ENCODE measurements at places on chromosomes 7 and 10.

DNA sequence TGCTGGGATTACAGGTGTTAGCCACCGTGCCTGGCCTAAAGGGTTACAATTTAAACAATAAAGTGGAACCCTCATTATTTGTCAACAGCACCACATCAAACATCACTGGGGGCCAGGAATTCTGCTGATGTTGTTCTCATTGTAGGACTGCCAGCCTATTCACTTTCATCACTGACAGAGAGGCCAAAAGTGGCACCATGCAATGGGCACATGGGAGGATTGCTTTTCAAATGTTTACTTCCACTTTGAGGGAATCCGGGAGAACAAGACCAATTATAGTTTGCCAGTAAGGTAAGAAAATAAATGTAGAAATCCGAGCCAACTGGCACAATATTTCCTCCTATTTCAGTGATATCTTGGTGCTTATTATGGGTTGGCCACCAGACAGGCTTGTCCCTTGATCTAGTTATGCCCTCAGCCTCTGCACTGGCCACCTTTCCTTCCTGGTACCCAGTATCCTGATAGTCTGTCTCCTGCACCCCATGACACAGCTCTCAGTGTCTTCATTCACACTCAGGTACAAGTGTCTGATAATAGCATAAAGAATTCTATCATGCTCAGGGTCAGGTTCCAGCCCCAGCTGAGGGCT is 82.6 kb downstream of the ANLN start:
- DNase-seq, result no peak

DNA sequence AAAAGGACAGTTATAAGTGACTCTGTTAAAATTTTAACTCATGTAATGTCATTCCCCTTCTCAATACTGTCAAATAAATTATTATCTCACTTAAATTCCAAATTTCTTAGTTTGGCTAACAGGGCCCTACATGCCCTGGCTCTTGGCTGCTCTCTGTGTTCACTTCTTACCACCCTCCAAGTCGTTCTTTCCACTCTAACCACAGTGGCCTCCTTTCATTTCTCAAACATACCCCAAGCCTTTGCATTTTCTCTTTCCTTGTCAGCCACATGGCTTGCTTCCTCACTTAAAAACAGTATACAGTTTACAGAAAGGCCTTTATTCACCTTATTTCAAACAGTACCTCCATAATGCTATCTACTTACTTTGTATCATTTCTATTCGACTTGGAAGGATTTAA is 737.1 kb upstream of the ZWINT start:
- no peak for DNase-seq

- no peak for DNase-seq
Measured at GRCh38 chr7:132263151-132263550, 313.1 kb downstream of the PLXNA4 start.

DNA sequence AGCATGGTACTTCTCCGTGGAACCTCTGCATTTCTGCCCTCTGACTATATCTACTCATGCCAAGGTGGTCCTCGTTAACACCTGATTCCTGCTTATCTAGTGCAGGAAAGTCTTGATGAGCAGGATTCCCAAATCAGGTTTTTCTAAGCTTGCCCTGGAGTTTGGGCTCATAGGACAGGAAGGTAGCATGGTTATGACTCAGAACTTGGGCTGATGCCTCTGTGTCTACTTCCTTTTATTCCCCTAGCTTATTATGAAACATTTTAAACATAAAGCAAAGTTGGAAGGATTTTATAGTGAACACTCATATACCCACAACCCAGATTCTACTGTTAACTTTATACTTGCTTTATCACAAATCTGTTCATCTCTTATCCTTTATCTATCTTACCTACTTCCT is 5.6 kb downstream of the SUFU start:
- DNase-seq, result no peak

DNA sequence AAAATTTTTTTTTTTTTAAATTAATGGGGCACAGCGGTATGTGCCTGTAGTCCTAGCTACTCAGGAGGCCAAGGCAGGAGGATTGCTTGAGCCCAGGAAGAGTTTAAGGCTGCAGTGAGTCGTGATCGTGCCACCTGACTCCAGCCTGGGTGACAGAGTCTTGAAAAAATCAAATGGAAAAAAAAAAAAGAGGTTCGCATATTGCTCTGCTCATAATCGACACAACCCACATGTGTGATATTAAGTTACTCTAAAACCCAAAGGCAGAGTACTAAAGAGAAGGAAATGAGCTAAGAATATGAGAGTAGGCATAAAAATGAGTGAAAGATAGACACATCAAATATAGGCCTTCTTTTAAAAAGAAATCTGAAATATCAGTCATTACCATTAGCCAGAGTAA is 66.3 kb downstream of the IGF2BP3 start:
- DNase-seq, result no peak

DNA sequence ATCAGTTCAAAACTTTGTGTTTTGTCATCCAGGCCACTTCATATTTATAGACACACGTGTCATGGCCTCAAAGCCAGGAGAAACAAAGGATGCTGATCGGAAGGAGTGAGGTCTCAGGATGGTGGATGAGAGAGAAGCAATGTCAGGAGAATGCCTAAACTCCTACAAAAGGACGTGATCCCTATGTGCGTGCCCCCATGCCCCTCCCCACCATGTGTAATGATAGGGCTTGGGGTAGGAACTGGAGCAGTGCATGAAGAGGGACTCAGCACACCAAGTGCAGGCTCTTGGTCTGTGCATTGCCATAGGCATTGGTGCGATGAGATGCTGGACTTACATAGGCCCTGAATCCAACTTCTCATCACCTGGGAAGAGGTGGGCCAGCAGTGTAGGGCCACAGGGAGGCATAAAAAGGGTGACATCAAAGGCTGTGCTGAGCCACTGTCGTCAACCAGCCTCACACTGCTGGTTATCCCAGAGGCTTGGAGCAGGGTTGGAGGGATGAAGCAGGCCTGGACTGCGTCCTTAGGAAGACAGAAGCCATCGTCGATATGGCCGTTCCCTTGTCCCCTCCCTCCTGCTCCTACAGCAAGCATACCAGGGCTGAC is 46.9 kb upstream of the GDF10 start:
- DNase-seq, result no peak

DNA sequence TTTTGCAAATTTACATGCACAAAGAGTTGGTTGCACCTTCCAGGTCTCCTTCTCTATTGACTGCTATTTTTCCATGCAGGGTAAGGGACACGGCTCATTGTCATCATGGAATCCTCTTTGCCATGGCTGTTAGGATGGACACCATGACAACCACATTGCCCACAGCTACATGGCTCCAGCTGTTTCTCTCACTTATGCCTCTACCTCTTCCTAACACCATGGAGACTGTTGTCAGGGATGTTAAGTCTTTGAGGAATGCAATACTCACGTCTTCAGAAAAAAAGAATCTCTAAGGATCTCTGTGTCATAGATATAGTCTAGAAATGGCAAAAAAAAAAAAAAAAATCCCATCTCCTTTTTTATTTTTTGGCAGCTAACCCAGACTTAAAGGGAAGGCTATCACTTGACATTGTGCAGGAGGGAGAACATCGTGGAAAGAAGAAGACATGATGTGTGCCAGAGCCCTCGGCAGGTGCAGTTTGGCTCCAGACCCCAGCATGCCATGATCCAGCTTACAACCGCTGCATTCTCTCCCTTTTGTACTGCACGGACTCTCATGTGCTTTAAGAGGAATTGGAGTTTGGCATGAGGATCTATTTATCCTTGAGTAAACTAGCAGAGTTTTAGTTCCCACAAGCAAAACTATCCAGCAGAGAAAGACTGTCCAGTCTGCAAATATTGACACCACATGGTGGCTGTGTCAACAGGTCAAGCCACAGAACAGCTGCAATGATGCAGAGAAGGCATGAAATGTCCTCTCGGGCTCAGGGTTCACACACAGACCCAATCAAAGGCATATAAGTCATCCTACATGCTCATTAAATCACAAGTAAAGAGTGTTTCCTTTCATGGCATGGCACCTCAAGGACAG is 70.8 kb downstream of the FRMD4A start:
- no peak for DNase-seq

Measured in T-helper 1 cell (primary cell).